ENCODE measurements at places on chromosomes 7 and 10. TPM values are rescaled to one million over a fixed set of nuclear protein-coding genes. Genes with fewer than 3 reads are reported as not detected.

- no peak for DNase-seq
These were observed 15.3 kb upstream of the ASB4 start for GRCh38 chr7:95470452-95470851.

BTAF1 gene
- total RNA-seq, result 42.5 TPM

GRCh38 chr10:110556969-110557601 is 10.4 kb upstream of the SMC3 start:
- peak; percentile 69 for DNase-seq

IGF2BP3 gene
- total RNA-seq, result 197 TPM

All from H9 (cell line).